NCI-H1417 treated with DMSO at 0.1 percent for 48 hours (cell line): ENCODE measurements at places on chromosomes 6 and 20.

GRCh38 chr20:46132705-46133120 lies 14.6 kb downstream of the CD40 start:
- DNase-seq, result peak; percentile 43

GRCh38 chr20:14536738-14537137 lies 199.3 kb upstream of the FLRT3 start:
- no peak for DNase-seq

DNA sequence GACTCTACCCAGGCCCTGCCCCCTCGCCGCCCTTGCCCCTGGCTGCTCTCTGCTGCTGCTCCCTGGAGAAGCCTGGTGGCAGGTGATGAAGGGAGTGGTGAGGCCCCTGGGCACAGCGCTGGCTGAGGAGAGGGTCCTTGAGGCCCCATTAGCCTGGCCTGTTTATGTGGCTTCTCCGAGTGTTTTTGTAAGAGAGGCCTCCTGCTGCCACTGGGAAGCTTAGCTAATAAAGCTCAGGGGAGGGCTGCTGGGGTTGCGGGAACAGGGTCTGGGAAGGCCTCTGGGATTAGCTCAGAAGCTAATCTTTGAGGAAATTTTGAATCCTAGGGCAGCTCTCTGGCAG lies 15.5 kb downstream of the EBF4 start:
- peak; percentile 38 for DNase-seq

DNA sequence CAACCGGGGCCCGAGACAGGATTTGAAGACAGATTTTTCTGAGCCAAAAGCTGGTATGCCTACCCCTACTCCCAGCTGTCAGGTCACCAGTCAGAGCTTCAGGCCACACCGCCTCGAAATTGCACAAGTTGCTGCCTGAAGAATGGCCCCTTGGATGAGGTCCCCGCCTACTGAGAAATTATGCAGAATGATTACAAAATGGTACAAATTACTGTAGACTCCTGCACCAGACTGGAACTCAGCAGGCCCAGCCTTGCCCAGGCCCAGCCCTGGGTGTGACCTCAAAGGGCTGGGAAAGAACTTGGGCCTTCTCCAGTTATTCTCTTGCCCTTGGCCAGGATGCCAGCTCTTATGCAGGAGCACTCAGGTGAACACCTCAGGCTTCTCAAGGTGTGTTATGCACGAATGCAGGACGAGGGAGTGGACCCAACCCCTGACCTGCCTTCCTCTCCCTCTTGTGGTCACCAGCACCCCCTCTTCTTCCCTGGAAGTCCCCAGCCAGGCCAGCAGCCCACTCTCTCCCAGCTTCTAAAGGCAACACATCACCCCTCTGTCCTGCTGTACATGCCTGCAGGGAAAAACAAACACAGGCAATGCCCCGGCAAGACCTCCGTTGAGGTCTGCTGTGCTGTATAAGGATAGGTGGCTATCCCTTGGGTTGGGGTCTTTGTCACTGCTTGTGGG lies 88.7 kb upstream of the NAA20 start:
- no peak for DNase-seq

GRCh38 chr20:11453430-11453829 lies 464.3 kb upstream of the BTBD3 start:
- DNase-seq, result no peak

DNA sequence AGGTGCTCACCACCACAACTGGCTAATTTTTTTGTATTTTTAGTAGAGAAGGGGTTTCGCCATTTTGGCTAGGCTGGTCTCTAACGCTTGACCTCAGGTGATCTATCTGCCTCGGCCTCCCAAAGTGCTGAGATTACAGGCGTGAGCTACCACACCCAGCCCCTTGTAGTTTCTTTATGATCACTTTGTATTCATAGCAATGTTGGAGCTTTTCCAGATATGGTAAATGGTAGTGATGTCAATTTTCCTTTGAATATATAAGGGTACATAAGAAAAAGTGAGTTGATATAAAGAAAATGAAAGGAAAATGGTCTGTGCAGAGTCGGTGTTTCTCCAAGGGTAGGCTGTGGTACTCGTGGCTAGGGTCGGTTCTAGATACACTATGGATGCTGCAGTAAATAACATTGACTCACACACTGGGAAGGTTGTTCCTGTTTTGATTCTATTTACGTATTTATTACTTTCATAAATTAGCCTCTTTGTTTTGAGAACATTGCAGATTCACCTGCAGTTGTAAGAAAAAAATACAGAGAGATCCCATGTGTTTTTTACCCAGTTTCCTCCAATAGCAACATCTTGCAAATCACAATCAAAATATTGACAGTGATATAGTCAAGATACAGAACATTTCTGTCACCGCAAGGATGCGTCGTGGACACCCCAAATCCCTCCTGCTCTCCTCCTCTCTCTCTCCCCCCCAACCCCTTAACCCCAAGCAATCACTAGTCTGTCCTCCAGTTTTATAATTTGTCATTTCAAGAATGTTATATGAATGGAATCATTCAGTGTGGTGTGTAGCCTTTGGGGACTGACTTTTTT lies 2.5 kb downstream of the ZNF831 start:
- no peak for DNase-seq

DNA sequence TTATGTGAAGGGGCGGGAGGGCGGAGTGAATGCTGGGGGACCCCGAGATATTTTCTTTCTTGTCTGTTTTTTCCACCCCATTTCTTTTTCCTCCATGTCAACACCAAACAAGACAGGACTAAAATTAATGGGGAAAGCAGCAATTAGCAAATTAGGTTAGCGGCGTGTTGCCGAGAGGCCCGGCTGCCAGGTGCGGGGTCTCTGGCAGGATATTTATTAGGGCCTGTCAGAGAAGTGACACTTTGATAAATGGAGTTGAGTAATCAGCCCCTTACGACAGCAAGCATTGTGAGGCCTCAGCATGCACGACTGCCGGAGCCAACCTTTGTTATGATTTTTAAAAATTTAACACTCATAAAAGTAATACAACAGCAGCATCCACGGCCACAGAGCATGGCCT lies 193.8 kb downstream of the DHX35 start:
- DNase-seq, result peak; percentile 90

GRCh38 chr6:170085475-170086401 lies 205.1 kb downstream of the DLL1 start:
- DNase-seq, result no peak

DNA sequence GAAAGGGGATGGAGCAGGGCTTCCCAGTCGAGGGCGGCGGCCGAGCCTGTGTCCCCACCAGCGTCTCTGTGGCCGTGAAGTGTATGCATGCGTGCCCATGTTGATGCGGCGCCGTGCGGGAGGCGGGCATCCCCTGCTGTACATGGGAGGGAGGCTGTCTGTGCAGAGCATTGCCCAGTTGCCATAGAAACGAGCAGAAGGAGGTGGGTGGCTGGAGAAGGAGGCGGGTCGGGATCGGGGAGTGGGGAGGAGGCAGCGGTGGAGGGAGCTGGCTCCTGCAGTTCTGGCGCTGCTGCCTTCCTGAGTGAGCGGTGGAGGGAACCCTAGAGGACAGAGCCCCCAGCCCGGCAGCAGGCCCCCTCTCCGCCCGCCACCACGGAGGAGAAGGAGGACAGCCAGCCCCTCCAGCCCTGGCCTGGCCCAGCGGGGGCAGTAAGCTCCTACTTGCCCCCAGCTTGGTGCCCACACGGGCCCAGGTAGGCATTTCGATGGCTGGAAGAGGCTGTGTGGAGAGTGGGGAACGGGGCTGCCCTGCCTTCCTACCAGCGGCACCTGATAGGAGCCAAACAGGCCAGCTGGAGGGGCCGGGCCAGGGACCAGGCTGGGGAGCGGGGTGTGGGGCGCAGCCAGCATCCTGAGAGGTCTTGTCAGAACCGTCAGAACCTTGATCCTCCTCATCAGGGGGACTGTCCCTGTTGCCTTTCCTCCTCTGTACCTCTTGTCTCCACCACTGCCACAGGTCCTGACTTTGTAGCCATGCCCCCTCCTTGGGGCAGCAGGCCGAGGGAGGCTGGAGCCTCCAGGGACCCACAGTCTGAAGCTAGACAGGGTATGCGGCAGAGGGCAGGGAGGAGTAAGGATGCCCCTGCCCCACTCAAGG lies 41.3 kb downstream of the SPDEF start:
- DNase-seq, result no peak

- no peak for DNase-seq
These were observed 5.7 kb upstream of the NHSL1 start for GRCh38 chr6:138504764-138505689.

GRCh38 chr6:53333439-53334408 lies 15.0 kb downstream of the ELOVL5 start:
- no peak for DNase-seq

- no peak for DNase-seq
These were observed 1.4 kb upstream of the LAMA5 start for GRCh38 chr20:62368392-62368975.

DNA sequence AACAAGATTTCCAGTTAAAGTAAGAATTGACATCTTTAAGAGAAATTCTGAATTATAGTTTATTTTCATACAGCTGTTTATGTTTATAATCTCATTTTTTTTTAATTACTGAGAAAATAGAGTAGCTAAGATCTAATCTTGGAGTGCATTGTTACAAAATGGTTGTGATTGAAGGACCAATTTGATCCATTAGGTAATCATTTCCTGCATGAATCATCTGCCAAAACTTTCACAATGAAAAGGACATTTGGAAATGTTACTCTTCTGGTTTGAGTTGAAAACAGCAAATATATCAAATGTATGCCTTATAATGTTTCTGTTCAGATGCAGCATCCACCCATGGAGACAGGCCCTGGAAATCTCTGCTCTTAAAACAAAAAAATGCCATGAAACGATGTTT lies 19.0 kb downstream of the TUBB2A start:
- no peak for DNase-seq

- no peak for DNase-seq
These were observed at the start of gene HLA-DPB1 for GRCh38 chr6:33075568-33076405. TSS of gene HLA-DPB1 (plus strand) at chr6:33075990. CDS start at chr6:33076042, 52 bp downstream.

DNA sequence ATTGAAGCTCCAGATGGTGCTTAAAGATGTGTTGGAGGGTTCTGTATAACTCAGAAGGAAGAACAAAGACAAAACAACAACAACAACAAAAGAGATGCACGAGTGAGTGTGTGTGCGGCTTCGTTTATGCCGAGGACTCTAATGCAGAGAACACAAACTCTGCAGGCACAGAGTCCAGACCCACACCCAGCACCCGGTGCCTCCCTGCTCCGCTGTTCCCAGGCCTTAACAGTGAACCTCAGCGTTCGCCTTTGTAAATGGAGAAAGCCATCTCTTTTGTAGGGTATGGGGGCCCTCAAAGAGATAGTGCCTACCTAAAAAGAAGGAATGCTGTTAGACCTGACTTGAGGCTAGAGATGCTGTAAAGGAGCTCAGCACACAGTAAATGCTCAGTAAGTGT lies 243.3 kb downstream of the ERMARD start:
- DNase-seq, result no peak

DNA sequence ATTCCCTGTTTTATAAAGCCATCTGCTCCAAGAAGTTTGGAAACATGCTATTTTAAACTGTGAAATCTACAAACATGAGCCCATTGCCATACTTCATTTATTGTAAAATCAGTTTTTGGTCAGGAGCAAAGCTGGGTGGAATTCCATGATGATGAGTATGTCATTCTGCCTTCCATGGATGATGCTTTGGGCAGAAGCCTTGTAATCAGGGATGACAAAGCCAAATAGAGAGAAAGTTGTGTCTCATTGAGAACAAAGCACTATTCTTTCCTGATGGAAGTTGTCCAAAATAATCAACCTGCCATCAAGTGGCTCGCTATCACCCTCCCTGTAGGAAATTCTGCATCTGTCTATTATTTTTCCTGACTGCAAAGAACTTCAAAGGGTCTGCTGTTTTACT lies 313.0 kb upstream of the DEFB112 start:
- DNase-seq, result no peak

DNA sequence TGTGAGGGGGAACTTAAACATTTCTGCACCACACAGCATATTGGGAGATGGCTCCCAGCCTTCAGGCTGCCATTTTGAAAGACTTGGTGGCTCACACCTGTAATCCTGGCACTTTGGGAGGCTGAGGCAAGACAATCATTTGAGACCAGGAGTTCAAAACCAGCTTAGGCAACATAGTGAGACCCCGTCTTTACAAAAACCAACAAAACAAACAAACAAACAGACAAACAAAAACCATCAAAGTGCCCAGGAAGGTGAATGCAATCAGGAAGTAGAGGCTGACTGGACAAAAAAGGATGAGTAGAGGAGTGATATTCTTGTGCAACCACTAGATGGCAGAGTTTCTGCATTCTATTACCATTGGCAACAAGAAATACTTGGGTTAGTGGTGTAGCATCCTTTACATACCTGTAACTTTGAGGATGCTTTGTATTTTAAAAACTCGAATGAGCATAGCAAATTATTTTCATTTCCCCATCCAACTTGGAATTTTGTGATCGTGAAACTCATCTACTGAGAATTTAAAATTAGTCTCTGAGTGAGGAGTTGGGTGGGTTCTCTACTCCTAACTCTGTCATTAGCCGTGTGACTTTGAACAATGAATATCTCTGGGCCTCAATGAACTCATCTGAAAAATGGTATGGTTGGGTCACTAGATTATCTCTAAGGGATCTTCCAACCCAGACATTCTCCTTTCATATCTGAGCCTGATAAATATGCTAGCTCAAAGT lies 84.4 kb downstream of the CRYBG1 start:
- DNase-seq, result peak; percentile 30

GRCh38 chr6:24910961-24911725 lies 24.6 kb downstream of the RIPOR2 start:
- DNase-seq, result peak; percentile 10
